NCI-H524 (cell line): ENCODE measurements at places on chromosomes 12 and 14.

DNA sequence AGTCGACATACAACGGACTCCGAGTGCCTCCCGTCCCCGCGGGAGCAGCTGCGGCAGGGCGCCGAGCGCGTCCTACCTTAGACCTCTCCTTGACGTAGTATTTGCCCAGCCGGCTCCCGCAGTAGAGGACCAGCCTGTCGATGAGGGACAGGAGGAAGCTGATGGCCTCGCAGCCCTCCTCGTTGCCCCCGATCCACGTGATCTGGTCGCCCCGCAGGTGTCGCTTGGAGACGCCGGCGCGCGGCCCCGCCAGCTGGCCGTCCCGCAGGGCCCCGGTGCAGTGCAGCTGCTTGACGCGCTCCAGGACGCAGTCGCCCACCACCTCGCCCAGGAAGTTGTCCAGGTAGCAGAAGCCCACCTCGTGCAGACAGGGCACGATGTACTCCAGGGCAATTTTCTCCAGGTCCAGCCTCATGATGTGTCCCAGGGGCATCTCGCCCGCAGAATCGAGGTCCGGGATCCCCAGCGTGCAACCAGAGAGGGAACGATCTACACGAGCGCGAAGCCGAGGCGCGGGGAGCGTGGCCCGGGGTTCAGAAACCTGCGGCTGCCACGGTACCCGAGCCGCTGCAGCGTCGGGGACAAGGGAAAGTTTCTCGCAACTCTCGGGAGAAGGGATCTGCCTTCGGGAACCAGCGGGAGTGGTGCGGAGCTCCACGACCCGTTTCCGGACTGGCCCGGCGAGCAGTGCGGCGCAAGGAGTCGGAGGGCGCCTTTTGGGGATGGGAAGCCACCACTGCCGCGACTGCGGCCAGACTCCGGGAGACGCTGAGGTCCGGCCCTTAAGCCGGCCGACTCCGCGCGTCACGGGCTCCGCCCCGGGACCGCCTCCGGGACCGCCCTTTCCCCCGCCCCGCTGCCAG, at the start of gene EGLN3:
EGLN3 (minus strand) TSS at position 755 of the 863 bp plus-strand sequence; CDS start at position 433, 322 bp downstream.
- peak; percentile 92 for DNase-seq

- DNase-seq, result no peak
Observed at GRCh38 chr12:109711596-109712461, 1.8 kb upstream of the FAM222A start.

GRCh38 chr12:94980577-94980976, 22.9 kb downstream of the NDUFA12 start:
- DNase-seq, result no peak

DNA sequence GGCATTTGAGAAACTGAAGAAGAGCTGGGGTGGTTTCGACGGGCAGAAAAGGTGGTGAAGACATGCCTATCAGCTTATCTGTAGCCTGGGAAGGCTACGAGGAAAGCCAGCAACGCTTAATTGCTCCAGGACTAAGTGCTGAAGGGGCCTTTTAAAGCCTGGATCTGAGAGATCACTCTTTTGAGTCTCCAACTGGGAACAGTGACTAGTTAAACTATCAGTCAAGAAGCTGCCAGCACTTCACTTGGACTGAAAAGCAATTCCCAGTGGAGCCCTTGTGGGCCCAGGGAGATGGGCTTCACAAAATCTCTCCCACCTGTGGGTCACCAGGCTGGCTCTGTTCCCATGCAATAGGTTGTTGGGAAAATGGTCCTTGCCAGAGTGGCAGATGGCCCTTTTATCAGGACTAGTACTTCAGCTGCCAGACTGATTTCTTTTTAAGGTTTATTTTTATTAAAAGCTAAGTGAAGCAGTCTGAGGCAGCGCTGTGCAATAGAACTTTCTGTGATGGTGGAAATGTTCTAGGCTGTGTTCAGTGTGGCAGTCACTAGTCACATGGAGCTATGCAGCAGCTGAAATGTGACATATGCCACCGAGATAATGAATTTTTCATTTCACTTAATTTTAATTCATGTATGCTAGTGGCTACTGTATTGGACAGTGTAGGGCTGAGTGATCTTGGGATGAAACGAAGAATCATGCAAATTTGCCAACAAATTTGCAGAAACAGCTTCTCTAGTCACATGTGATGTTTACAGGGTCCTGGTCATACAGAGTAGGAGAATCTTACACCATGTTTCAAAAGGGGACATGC, 276.8 kb downstream of the PCNX1 start:
- DNase-seq, result peak; percentile 100

DNA sequence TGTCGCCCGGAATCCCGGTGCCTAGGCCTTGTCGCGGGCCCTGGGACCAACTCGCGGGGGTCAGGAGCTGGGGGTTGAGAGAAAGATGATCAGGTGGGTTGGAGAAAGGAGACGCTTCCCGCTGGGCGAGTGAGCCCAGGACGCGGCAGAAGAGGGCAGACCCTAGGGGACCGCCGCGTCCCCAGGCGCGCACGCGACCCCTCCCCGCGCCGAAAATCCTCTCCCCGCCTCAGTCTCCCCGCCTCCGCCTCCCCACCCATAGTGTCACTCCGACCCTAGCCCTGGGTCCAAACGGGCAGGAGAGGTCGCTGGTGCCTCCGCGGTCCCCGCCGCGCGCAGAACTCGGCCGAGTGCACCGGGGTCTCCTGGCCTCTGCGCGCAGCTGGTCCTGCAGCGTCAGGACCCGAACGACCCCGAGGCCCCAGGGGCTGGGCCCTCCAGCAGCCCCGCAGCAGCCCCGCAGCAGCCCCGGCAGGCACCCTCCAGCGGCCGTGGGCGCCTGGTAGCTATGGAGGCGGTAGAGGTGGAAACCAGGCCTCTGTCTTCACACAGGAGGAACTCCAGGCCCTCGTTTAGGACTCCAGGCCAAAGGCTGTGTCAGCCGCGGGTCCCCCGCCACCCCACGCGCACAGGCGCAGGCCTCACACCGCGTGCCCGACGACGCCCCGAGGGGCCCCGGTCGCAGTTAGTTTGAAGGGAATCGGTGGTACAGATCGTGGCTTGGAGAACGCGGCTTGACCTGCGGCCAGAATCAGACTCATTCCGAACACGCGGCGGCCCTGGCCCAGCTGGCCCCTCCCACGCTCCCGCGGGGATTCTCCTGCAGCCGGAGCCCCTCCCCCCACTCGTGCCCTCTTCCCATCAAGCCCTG, 60.1 kb upstream of the EIF5 start:
- DNase-seq, result no peak

GRCh38 chr14:98548071-98548686, 723.8 kb downstream of the BCL11B start:
- DNase-seq, result peak; percentile 93

DNA sequence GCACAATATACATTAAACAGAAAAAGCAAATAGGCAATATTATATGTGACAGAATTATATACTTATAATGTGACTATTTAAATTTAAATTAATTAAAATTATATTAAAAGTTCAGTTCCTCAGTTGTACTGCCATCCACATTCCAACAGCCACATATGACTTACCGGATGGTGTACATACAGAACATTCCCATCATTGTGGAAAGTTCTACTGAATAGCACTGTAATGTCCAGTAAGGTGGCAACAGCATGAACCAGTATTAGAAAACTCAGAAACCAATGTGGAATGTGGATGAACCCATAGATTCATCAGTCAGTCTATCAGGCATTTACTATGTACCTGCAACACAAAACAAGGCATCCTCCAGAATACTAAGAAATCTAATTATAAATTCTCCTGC, 12.4 kb downstream of the ATG14 start:
- DNase-seq, result no peak

DNA sequence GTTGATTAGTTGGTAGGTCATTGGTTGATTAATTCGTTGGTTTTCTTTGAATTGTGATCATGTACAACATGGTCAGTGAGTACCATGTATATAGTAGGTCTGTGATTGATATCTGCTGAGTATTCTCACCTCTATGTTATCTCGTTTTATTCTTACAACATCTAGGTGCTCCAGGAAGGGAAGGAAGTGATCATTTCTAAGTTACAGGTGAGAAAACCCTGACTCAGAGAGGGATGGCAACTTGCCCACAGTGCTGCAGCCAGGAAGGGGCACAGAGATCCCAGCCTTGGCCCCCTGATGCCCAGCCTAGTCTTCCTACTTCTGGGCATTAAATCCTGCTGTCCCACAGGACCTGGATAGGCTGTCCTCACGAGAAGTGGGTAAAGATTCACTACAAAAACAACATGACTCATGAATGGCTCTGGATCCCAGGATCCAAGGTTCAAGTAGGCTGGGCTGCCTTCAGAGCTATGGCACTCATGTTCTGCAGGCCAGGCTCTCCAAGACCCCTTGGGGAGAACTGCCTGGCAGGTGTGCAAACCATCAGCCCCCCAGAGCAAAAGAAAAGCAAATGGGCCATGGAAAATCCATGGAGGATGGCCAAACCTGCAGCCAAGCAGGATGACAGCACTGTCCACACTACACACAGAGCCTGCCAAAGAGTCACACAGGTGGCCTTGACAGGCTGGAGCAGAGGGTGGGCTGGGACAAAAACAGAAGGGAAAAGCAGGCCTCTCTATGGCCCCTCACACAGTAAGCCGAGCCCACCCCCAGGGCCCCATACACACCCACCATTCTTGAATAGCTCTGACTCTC, 146.2 kb downstream of the BCL11B start:
- no peak for DNase-seq

DNA sequence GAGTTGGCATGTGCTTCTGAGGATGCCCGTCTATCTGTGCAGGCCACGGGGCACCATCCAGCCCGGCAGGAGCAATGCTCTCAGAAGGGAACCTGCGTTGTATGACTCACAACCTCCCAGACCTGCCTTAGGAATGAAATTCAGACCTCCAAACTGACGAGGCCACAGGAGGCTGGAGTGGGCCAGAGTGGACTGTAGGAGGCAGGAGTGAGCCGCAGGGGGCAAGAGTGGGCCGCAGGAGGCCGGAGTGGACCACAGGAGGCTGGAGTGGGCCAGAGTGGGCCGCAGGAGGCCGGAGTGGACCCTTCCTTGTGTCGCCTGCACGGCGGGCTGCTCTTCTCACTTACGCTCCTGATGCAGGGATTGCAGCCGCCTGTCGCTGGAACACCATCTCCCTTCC, 11.1 kb upstream of the FBRSL1 start:
- no peak for DNase-seq

- no peak for DNase-seq
Observed at GRCh38 chr12:22743700-22744099, 118.7 kb downstream of the ETNK1 start.

DNA sequence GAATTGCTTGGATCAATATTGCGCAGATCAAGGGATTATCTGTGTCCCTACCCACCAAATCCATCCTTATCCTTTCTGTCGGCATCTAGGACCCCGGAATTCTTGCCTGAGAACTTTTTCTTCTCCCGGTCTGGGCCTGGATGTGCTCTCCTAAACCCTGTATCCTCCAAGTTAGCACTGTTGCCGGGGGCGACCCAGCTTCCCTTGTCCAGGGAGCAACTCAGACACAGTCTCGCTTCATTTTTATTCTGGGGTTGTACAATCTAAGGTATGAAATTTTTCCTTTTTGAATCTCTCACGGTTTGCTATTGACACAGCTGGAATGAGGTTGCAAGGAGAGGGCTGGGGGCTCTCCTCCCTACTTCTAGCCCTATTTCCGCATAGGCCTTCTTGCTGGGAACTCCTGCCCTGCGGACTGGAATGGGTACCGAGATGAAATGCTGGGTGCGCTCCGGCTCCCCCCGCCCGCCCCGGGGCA, 403 bp upstream of the PNP start:
- peak; percentile 54 for DNase-seq

DNA sequence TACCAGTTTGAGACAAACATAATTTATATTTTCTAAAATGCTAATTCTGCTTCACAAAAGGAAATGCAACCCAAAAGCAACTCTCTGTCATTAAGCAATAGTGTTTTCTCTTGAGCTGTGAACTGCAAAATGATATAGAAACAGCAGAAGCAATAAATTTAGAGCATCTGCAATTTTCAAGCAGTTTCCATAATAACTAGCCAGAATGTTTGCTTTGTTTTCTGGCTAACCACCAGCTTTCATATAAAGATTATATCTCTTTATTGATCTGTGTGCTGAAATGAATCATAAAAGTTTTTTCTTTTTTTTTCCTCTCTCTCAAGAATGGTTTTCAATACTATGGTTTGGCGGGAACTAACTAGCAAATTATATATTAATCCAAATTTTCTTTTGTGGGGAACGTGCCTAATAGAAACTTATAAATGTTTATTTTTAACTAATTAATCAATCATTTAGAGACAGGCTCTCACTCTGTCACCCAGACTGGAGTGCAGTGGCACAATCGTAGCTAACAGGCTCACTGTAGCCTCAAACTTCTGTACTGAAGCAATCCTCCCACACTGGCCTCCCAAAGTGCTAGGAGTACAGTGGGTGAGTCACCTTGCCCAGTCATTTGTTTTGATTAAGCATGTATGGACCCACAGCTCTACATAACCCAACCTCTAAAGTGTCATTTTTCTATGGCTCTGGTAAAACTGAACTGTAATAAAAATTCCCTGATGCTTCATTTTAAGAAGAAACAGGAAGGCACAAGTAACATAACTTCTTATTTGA, 830.1 kb upstream of the MGAT4C start:
- no peak for DNase-seq

GRCh38 chr12:98823012-98823411, 177.9 kb downstream of the APAF1 start:
- DNase-seq, result no peak

- DNase-seq, result no peak
Observed at GRCh38 chr14:26088275-26088674, 509.6 kb downstream of the NOVA1 start.

DNA sequence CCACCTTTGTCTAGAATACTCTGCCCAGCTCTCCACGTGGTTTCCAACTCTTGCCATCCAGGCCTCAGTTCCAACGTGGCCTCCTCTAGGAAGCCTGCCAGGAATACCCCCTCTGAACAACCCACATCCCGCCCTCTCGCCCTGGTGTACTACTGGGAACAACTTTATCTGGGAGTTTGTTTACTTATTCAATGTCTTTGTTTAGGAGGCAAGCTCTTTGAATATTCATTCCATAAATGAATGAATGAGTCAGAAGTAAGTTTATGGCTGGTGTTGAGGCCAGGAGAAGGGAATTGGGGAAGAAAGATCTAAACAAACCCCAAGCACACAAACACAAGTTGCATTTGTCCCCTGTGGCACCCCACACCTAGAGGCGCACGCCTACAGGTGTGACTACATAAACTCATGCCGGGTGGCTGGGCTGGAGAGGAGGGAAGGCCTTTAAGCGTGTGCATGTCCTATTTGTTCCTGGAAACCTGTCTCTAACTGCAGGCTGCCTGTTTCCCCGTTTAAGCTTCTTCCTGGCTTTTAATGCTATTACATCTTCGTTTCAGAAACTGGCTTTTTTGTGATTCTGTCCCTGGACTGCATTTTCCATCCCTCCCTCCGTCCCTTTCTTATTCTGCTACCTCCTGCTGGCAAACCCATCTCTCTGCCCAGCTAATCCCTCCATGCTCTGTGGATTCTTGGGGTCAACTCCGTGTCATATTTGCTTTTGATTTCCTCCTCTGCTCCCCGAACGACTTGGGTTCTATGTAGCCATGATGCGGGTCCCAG, 57.9 kb downstream of the FZD10 start:
- no peak for DNase-seq

- no peak for DNase-seq
Observed at GRCh38 chr14:32414808-32415255, 85.7 kb downstream of the AKAP6 start.

GRCh38 chr12:121535150-121536053, 45.4 kb downstream of the KDM2B start:
- no peak for DNase-seq
